ENCODE measurements at places on chromosomes 12 and 14.

- no peak for DNase-seq
Measured at GRCh38 chr12:32477714-32478113, 78.4 kb downstream of the FGD4 start.

DNA sequence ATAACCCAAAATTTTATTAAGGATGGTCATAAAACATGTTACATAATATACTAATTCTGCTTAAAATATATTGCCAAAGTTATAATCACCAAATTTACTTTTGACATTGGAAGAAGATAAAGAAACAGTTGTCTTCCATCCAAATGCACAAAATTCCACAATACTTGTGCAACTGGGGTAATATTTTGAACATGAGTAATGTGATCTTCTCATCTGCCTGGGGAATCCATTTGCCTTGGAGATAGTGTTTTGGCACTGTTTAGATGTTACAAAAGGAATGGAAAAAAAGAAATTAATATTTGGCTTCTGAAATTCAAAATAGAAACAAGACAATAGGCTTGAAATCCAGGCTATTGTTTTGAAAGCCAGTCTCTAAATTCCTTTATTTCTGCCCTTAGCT, 9.1 kb downstream of the GPR19 start:
- no peak for DNase-seq

DNA sequence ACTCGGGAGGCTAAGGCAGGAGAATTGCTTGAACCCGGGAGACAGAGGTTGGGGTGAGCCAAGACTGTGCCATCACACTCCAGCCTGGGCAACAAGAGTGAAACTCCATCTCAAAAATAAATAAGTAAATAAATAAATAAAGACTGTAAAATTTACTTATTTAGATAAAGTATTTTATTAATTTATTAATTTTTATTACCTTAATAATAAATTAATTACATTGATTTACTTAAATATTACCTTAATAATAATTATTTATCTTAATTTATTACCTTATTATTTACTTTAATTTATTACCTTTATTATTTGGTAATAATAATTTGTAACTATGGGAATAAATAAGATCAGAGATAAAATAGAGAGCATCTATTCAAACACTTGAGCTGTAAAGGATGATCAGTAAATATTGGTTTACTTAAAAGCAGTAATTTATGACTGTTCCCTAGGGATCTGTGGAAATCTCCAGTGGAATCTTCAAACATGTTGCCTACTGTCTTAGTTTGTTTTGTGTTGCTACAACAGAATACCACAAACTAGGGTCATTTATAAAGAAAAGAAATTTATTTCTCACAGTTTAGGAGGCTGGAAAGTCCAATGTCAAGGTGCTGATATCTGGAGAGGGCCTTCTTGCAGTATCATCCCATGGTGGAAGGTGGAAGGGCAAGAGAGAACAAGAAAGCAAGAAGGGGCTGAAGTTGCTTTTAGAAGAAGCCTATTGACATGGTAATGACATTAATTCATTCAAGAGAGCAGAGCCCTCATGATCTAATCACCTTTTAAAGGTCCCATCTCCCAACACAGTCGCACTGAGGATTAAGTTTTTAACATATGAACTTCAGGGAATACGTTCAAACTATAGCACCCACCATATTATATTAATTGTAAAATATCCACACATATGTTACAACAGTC, 37.1 kb downstream of the SOCS2 start:
- DNase-seq, result no peak

GRCh38 chr14:89033756-89034155, 209.3 kb downstream of the TTC8 start:
- no peak for DNase-seq

GRCh38 chr12:67014642-67015041, 254.5 kb upstream of the CAND1 start:
- no peak for DNase-seq

DNA sequence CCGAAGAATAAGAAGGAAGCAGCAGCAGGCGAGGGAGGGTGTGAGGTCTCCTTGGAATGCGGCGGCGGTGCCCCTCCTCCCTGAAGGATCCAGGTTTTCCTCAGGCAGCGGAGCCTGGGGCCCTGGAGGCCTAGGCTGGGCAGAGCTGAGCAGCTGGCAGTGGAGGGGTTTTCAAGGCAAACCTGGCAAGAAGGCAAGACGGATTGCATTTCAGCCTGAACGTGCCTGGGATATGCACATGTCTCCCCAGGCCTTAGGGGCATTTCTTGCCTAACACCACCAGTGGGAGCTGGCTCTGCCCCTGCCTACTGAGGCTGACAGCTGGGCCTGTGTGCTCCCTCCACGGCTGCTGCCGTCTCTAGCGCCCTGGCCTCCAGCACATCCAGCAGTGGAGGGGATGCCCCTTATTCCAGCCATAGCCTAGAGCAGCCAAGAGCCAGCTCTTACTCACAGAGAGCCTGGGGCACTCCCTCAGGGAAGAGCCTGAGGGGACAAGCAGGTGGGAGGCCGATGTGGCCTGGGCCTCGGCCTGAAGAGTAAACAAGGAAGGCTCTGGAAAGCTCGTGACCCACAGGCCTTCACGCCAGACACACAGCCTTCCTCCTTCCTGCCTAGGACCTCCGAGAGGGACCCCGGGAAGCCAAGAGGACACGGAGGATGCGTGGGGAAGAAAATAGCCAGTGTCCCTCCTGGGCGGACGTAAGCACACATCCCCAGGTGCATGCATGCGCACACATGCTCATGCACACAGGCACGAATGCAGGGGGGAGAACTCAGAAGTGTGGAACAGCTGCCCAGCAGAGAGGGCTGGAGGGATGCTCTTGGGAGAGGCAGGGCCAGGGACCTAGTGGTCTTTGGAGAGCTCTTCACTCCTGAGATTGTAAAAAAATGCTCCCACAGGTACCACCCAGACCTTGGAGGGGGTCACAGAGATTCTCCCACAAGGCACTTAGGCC, 23.0 kb upstream of the EIF2B2 start:
- DNase-seq, result no peak

Measured in stimulated activated CD8-positive, alpha-beta memory T cell treated with anti-CD3 and anti-CD28 coated beads, Interleukin-7, amount 100 ng/mL, for 24 hours (primary cell).